Substantia nigra (tissue), 51 donors: ENCODE measurements at places on chromosomes 6 and 20.

DNA sequence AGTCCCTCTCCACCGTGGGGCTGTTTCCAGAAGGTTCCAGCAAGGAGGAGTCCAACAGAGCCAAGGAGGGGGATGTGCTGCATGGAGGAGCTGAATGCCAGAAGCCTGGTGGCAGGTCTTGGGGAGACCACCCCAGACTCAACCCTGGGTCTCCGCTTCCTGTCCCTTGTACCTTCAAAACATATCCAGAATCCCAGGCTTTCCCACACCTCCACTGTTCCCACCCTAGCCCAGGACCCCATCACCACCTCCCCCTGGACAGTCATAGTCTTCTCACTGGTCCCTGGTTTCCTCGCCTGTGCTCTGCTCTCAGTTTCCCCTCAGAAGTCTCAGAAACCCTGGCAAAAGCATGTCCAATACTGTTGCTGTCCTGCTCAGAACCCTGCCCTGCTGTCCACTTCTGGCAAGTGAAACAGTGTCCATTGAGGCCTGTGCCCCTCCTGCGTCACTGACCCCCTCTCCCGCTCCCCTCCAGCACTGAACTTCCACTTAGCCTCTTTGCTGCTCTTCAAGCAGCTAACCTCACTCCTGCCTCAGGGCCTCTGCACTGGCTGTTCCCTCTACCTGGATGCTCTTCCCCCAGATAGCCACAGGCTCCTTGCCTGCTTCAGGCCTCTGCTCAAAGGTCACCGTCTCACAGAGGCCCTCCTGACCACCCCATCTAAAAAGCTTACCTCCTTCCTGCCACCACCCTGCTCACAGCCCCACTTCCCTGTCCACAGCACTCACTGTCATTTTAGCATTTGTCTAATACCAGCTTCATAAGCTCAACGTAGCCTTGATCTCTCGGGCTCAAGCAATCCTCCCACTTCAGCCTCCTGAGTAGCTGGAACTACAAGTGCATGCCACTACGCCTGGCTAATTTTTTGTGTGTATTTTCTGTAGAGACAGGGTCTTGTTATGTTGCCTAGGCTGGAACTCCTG, 169.2 kb downstream of the GRM4 start:
- no peak for DNase-seq

- no peak for DNase-seq
Measured at GRCh38 chr6:134147034-134147533, 94.7 kb upstream of the SLC2A12 start.

GRCh38 chr20:45850926-45851325, 6.3 kb downstream of the ACOT8 start:
- DNase-seq, result no peak

DNA sequence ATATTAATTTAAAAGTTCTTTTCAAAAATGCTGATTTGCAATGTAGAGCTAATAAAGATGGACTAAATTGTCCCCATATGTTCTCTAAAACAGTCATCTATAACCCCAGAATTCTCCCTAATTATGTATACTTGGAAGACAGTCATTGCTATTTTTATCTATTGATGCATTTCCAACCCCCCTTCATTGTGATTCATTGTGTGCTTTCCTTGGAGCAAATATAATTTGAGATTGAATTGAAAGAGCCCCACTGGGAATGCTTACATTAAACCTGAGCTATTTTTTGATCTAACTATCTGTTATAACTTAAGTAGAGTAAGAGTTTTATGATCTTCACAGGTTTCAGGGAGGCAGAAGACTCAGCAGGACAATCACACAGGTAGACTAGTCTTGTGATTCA, 73.7 kb upstream of the PTCHD4 start:
- no peak for DNase-seq

DNA sequence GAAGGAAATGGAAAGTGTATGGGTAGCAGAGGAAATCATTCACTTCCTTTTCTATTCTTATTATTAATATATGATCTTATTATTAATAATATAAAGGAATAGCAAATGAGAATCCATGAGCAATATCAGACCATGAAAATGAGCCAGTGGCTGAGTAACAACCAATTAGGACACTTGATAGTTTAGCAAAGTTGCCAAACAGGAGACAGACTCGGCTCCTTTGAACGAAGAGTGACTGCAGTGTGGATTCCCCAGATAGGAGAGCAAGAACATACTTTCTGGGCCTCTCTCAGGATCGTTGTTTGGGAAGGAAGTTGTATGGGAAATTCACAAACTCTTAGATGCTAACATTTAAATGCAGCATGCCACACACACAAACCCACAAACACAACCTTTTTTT, 222.0 kb downstream of the KHDC1L start:
- no peak for DNase-seq

DNA sequence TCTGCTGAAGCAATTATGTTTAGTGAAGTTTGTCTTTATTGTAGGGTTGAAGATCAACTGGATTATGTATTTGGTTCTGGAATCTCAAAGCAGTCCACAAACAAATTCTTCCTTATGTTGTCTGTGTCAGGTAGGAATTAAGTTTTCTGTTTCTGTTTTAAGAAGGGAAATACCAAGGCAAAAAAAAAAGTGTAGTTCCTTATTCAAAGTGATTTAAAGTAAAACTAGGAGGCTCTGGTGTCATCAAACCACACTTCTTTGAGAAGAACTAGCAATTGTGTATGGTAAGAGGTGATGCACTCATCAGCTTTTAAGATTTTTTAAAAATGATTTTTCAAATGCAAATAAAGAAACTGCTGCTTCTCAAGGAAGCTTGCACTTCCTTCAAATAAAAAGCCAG, 1.9 kb downstream of the FAM135A start:
- no peak for DNase-seq

DNA sequence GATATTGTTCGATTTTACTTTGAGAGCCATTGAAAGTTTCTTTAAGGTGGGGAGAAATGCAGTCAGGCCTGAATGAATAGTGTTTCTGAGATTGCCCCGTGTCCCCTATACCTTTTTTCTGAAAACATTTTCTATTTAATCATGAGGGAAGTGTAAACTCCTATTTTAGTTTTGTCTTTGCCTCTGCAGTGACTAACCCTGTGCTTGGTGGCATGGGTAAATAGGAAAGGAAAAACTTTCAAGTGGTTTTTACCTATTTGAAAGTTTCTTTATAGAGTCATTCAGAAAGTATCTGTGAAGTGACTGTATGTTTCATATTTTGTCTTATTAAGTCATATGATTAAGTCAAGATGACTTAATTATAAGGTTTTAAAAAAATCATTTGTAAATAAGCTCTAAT, 14.5 kb downstream of the SNRNP48 start:
- no peak for DNase-seq

GRCh38 chr6:38157905-38158304, 338.4 kb downstream of the ZFAND3 start:
- DNase-seq, result no peak

GRCh38 chr6:80004173-80005072, at the start of gene TTK:
Gene TTK, plus strand, starts transcription at chr6:80004649. Its CDS starts 1,195 bp downstream, at chr6:80005844.
- DNase-seq, result peak; percentile 86

GRCh38 chr6:12348530-12349511, 58.7 kb downstream of the EDN1 start:
- DNase-seq, result no peak

GRCh38 chr6:33566182-33567084, 13.6 kb downstream of the BAK1 start:
- no peak for DNase-seq

DNA sequence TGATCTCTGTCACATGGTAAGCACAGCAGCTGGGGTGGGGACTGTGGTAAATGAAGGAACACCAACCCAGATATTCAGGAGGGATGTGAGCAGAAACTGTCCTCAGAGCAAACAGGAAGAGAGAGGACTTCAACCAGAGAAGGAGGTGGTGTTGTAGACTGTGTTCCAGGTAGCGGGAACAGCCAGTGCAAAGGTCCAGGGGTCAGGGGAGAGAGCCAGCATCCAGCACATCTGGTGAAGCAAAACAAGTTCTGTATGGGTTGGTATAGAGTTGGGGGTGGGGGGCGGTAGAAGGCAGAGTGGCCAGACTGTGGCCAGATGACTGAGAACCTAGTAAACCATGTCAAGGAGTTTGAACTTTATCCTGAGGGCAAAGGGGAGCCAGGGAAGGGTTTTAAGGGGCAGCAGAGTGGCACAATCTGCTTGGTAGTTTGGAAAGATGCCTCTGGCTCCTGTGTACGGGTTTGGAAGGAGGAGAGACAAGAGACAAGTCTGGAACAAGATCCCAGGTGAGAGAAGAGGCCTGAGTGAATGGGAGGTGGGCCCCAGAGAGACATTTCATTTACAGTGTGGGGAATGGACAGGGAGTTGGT, 27.8 kb upstream of the TTPAL start:
- DNase-seq, result no peak

GRCh38 chr6:137999815-138000214, 107.4 kb downstream of the PERP start:
- DNase-seq, result no peak

DNA sequence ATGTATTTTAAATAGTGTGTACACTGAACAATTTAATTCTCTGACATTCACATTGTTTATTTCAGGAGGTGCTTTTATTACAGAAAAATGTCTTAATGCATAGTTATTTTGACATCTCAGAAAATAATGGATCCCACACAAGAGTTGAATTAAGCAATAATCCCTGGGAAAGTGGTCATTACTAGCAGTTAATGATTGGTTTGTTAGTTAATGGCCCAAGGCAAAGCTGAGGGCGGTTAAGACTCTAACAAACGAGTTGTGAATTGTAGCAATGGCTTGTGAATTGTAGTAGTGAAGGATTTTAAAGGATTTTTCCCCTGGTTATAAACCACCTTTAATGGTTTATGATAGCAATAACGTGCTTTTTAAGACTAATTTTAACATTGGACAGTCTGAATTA, 1316.0 kb upstream of the GJE1 start:
- DNase-seq, result no peak

- DNase-seq, result no peak
Measured at GRCh38 chr6:67775333-67775732, 859.7 kb upstream of the ADGRB3 start.

DNA sequence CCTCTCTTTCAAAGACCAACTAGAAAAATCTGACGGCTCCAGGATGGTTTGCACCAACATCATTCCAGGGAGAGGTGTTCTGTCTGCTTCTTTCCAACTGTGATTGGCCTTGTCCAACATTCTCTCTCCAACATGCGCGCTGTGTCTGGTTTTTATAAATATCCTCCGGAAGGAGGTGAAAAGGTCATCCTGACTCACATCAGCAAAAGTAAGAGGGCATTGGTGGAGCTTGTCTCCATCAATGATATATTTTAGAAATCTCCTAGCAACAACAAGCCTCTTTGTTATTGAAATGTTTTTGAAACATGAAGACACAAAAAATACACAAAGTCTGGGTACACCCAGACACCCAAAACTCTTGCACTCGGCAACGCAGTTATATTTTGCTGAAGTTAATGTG, 475.3 kb upstream of the JARID2 start:
- DNase-seq, result no peak

DNA sequence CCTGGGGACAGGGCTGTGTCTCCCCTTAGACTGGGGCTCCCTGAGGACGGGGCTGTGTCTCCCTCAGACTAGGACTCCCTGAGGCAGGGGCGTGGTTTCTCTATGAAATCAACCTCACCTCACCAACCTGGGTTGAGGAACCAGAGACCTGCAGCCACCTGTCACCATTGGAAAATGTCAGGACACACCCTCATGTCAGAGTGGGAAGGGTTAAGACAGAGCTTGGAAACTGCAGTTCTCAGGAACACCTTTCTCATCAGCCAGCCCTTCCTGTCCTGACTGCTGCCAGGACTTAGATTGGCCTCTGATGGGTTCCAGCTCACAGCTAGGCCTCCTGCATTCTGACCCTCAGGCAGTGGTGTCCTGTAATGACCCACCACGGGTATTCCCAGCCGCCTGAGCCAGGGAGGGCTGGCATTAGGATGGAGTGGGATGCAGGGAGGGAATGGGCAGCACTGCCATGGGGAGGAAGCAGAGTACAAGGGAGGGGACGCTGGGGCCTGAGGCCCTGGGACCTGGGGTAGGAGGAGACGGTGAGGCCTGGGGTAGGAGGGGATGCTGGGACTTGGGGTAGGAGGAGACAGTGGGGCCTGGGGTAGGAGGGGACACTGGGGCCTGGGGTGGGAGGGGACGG, 76.3 kb downstream of the MRPL14 start:
- no peak for DNase-seq

GRCh38 chr6:32522302-32523047, 7.6 kb downstream of the HLA-DRB5 start:
- DNase-seq, result no peak

- DNase-seq, result no peak
Measured at GRCh38 chr20:17043323-17043722, 183.5 kb upstream of the PCSK2 start.

GRCh38 chr6:9404351-9405146, 969.2 kb upstream of the SLC35B3 start:
- DNase-seq, result no peak

GRCh38 chr6:135423649-135424128, 73.9 kb downstream of the AHI1 start:
- no peak for DNase-seq

GRCh38 chr6:13924146-13924948, 405 bp upstream of the RNF182 start:
- DNase-seq, result no peak

DNA sequence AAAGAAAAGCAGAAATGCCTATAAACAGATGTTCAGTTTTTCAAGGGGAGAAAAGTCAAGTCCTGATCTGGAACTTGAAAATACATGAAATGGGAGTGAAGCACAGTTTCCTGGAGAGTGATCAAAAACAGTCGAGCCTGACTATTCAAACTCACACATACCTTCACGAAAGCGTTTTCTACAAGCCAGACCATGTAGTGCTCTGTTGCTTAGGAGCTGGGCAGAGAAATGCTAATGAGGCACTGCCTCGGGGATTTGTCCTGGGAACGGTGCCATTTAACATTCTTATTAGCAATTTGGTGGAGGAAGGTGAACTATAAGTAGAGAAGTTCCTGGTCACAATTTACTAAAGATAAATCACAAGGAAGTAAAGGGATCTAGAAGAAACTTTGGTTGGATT, 5.9 kb downstream of the NHSL1 start:
- DNase-seq, result no peak

DNA sequence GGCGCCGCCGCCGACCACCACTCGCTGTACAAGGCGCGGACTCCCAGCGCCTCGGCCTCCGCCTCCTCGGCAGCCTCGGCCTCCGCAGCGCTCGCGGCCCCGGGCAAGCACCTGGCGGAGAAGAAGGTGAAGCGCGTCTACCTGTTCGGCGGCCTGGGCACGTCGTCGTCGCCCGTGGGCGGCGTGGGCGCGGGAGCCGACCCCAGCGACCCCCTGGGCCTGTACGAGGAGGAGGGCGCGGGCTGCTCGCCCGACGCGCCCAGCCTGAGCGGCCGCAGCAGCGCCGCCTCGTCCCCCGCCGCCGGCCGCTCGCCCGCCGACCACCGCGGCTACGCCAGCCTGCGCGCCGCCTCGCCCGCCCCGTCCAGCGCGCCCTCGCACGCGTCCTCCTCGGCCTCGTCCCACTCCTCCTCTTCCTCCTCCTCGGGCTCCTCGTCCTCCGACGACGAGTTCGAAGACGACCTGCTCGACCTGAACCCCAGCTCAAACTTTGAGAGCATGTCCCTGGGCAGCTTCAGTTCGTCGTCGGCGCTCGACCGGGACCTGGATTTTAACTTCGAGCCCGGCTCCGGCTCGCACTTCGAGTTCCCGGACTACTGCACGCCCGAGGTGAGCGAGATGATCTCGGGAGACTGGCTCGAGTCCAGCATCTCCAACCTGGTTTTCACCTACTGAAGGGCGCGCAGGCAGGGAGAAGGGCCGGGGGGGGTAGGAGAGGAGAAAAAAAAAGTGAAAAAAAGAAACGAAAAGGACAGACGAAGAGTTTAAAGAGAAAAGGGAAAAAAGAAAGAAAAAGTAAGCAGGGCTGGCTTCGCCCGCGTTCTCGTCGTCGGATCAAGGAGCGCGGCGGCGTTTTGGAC, 2.0 kb downstream of the SOX4 start:
- DNase-seq, result no peak

- DNase-seq, result no peak
Measured at GRCh38 chr6:23282252-23283021, 713.1 kb downstream of the HDGFL1 start.

- no peak for DNase-seq
Measured at GRCh38 chr20:48171626-48172356, 386.5 kb upstream of the SULF2 start.
